AG04450 (cell line): ENCODE measurements at places on chromosomes 11 and 22.

- no peak for DNase-seq
These were observed 102.7 kb downstream of the NECTIN1 start for GRCh38 chr11:119626197-119626841.

DNA sequence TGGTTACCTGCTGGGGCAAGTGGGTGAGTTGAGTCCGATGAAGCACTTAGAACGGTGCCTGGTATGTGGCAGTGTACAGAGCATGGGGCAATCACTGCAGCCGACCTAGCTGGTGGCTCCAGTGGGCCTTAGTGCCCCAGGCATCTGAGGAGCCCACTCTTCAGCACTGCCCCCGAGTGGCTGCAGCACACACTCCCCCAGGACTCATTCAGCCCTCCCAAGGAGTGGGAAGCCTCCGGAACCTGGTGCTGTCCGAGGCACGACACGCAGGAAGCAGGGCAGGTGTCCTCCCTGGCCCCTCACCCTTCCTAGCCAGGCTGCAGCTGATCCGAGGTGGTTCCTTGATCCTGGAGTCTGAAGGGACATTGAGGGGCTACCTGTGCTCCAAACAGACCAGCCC is 42.4 kb upstream of the PRODH start:
- no peak for DNase-seq

DNA sequence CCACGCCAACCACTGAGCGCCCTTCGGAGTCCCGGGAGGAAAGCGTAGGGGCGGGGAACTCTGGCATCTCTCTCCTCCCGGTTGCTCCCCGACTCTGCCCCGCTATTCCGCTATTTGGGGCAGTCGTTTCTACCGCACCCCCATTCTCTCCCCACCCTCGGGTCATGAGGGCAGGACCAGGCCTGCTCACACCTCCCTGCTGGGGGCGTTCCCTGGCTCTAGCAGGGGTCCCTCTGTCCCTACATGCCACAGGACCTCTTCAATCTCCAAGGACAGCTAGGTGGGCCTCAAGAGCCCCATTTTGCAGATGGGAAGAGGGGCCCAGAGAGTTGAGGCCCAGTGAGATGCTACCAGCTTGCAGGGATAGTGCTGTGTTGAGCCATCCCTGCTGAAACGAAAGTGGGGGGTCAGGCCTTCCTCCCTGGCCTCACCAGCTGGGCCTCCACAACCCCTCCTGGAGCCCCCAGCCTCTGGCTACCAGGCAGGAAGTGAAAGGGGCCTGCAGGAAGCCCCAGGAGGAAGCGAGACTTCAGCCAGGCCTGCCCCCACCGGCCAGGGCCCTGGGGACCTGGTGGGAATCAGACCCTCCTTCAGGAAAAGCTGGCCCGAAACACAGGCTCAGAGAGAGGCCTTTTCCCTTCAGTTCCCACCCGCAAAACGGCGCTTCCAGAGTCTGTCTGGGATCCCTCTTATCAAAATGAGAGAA is 5.5 kb upstream of the SHISA8 start:
- no peak for DNase-seq

GRCh38 chr11:21650961-21651360 is 541.9 kb upstream of the ANO5 start:
- DNase-seq, result no peak

DNA sequence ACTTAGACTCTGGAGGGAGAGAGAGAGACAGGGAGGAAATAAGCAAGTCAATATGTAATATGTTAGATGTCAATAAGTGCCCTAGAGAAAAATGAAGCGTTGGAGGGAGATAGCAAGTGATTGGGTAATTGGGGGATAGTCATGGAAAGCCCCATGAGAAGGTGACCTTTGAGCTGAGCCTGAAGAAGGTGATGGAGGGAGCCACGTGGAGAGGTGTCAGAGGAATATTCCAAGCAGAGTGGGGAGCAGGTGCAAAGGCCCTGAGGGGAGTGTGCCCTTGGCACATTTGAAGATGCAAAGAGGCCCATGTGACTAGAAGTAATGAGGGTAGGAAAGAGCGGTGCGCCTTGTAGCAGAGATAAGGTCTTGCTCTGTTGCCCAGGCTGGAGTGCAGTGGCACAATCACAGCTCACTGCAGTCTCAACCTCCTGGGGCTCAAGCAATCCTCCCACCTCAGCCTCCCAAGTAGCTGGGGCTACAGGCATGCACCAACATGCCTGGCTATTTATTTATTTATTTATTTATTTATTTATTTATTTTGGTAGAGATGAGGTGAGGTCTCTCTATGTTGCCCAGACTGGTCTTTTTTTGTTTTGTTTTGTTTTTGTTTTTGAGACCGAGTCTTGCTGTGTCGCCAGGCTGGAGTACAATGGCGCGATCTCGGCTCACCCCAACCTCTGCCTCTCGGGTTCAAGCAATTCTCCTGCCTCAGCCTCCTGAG is 2.1 kb downstream of the LHFPL7 start:
- no peak for DNase-seq

- no peak for DNase-seq
These were observed 593.5 kb upstream of the FAT3 start for GRCh38 chr11:91630916-91631673.

GRCh38 chr11:17558025-17558780 is 11.1 kb downstream of the OTOG start:
- DNase-seq, result no peak

DNA sequence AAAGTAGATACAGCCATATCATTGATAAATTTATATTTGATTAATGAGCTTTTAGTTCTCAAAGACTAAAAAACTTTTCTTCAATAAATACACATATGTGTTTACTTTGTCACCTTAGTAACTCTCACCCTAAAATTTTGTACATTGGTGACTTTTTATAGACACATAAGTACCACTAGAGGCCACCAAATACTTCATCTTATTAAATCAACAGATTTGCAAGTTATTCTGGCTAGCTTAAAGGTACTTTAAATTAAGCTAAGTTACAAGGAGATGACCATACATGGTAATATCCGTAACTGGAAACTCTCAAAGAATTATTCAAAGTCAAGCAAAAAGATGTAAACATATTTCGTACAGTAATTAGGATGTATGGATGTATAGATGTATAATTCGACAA is 112.2 kb downstream of the SBF2 start:
- DNase-seq, result no peak

DNA sequence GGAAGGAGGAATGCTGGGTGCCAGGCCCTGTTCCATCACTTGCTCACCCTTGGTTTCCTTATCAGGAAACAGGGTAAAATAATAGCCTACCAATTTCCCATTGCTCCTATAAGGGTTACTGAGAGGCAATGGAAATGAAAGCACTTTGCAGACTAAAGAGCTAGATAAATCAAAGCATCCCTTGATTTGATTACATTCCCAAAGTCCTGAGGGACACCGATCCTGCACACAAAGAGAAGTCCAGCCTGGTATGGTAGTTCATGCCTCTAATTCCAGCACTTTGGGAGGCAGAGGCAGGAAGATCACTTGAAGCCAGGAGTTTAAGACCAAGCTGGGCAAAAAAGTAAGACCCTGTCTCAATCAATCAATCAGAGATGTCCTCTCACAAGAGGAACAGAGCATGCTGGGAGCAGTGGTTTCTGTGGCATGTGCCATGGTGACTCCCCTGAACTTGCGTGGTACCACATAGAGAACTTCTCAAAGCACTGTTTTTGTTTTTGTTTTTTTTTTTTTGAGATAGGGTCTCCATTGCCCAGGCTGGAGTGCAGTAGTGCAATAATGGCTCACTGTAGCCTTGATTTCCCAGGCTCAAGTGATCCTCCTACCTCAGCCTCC is 10.7 kb downstream of the TBC1D10A start:
- DNase-seq, result no peak

DNA sequence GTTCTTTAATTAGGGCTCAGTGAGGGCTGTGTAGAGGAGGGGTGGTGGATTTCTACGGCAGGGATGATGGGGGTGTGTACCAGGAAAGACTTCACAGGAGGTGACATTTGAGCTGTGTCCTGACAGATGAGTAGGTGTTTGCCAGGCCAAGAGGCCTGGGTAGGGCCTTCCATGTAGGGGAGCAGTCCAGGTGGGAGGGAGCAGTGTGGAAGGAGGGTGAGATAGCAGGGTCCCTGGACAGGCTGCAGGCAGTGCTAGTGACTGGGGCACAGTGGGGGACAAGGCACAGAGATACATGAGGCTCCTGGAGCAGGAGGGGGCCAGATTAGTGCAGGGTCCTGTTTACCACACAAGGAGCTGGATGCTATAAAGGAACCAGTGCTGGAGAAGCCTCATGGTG is 147.9 kb upstream of the CADM1 start:
- no peak for DNase-seq

DNA sequence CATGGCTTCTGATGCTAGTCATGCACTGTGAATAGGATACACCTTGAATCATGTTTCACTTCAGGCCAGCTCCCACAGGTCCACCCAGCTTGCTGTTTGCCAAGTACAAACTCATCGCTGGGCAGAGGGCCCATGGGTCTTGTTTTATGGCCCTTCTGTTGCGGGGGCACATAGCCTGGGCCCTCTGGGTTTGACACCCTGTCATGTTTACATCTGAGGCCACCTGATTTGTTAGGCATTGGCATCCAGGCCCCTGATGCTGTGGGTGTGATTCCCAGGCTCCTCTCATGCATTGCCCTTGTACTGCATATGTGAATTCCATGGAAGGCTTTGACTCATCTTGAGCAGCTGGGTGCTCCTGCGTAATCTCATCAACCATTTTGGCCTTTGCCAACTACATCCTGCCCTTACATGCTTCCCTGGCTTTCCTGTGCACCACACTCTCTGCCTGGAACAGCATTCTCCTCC is 32.6 kb downstream of the PPFIBP2 start:
- DNase-seq, result no peak

DNA sequence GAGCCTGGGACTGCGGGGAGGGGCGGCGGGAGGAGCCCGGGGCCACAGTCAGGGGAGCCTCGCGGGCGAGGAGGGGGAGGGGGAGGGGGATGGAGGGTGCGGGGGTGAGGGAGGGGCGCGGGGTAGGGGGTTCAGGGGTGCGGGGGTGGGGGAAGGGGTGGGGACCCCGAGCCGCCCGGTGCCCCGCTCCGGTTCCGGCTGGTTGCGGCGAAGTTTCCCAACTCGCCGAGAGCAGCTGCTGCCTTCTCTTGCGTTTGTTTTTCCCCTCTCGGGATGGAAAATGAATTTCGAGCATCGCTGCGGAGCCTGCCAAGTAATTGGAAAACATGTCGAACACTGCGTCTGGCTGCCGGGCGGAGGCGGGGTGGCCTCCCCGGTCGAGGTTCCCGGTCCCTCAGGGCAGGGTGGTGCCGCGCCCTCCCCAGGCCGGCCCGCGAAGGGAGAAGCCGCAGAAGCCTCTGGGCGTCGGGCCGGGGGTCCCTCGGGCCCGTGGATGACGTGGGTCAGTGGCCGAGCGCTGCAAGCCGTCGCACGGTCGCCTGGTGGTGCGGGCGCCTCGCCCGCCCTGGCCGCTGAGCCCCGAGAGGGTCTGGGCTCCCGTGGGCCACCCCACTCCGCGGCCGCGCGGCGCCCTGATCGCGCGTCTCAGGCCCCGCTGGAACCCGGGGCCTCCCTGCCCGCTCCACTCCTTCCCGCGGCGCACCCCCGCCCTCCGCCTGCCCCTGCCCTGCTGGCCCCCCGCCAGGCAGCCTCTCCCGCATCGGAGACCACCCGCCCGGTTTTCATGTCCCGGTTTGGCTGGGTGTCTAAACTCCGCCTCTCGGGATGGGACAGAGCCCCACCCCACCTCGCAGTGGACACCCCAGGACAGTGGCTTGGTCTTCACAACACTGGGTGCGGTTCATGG is 12.1 kb downstream of the SPATA19 start:
- no peak for DNase-seq

DNA sequence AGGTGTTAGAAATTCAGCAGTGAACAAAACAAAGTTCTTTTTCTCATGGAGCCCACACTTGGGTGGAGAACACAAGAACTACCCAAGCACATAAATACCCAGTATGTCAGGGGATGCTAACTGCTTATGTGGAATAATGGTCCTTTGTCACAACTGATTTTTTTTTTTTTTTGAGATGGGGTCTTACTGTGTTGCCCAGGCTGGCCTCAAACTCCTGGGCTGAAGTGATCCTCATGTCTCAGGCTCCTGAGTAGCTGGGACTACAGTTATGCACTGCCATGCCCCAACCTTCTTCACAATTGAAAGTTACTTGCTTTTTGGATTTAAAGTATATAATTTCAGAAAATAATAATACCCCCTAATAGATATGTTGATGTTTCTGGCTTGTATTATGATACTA is 122.6 kb upstream of the RASSF10 start:
- no peak for DNase-seq

- DNase-seq, result no peak
These were observed 74.8 kb downstream of the EFCAB6 start for GRCh38 chr22:43737150-43737828.

- DNase-seq, result no peak
These were observed 67.7 kb downstream of the TMPRSS5 start for GRCh38 chr11:113638376-113638775.
